Activated CD8-positive, alpha-beta memory T cell treated with anti-CD3 and anti-CD28 coated beads for 48 hours (primary cell): ENCODE measurements at places on chromosomes 4 and X.

DNA sequence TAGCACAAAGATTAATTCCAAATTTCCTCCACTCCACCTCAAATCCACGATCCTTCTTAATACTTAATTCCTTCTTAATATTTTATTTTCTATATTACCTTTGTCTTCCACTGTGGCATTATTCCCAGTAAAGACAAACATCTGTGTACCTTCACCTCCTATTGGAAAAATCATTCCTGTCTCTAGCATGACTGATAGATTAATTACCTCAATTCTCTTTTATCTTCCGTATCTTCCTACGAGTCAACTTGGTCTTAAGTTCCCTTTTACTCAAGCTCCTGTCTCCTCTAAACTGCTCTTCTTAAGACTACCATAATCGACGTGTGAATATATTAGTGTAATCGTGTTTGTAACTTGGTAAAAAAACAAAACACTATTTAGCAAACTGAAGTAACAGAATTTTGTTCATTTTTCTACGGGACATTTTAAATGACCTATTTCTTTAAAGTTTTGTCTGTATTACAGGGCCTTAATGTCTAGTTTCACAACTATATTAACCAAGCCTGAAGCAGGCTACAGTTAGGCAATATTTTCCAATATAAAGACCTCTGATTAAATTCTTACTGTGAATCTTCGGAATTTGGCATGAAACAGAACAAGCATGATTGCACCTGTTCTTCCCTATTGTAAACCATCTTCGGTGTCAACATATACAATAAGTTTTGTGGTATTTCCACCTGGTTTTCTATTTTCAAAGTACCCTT, 1.1 kb upstream of the USP38 start:
- no peak for DNase-seq

GRCh38 chr4:69649207-69649606, 3.8 kb downstream of the UGT2A1 start:
- DNase-seq = no peak

GRCh38 chr4:119664168-119664907, 35.7 kb upstream of the PDE5A start:
- DNase-seq = no peak

DNA sequence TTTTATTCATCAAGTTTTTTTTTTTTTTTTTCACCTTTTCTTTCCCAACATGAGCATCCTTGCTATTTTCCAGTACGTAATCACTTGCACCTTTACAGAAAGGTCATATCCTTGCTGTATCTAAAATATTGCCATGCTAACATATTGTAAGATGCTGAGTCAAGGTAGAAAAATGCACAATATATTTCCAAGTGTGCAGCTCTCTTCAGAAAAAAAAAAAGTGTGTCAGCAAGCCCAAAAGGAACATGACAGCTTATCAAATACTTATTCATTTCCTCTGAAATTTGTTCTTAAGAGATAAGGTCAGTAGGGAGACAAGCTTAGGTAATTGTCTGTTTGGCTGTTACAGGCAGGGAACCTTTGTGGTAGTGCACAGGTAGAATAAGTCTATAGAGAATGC, 27.0 kb downstream of the SH2D1A start:
- no peak for DNase-seq

DNA sequence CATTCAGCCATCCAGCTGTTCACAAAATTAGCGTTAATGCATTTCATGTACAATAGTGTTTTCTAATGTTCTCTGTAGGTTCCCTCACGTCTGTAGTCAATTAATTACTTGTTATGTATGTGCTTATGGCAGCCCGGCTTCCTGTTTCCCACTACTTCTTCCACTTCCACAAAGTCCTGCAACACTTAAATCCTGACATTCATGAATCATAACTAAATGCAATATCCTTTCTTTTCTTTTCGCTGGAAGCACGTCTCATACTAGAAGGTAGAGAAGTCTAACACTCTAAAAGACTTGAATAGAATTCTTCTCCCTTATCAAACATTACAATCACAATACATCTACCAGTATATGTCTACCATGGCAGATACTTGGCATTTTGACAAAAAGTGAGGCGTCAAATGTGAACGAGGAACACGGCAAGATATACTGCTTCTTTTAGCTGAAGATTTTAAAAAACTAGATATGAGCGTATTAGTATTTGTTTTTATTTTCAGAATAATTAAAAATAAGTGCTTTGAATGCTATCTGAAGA, 239.0 kb upstream of the DIAPH2 start:
- DNase-seq = no peak

GRCh38 chr4:61223385-61223784, 23.3 kb downstream of the ADGRL3 start:
- DNase-seq = no peak

- DNase-seq = no peak
These were observed 260.5 kb downstream of the TMA16 start for GRCh38 chr4:163755013-163755412.

GRCh38 chr4:4200624-4201023, 26.1 kb downstream of the OTOP1 start:
- no peak for DNase-seq

- DNase-seq = no peak
These were observed at the start of gene TREX2 for GRCh38 chrX:153445856-153446635. Gene TREX2, minus strand, starts transcription at chrX:153446056. Its CDS starts 626 bp downstream, at chrX:153445430.

- no peak for DNase-seq
These were observed 612 bp downstream of the CPLX1 start for GRCh38 chr4:825063-825970.

GRCh38 chr4:89805297-89805696, 31.7 kb downstream of the SNCA start:
- no peak for DNase-seq

DNA sequence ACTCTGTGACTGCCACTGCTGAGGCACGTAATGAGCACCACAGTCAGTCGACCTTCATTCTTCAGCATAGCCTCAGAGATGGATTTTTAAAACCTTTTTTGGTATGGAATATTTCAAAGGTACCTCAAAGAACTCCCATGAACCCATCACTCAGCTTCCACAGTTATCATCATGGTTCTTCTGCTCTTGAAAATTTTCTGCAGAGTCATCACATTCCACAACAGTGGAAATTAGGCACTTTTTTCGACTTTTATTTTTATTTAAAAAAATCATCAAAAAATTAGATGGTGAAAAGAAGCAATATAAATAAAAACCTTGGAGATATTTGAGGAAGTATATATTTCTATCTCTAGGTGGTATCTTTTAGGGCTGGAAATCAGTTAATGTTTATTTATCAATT, 37.5 kb downstream of the TBC1D19 start:
- no peak for DNase-seq

- DNase-seq = no peak
These were observed 4.5 kb downstream of the GTPBP6 start for GRCh38 chrX:314049-314448.

GRCh38 chr4:17915439-17915838, 104.7 kb downstream of the NCAPG start:
- DNase-seq = no peak

- no peak for DNase-seq
These were observed 170.5 kb upstream of the PITX2 start for GRCh38 chr4:110793381-110793801.

DNA sequence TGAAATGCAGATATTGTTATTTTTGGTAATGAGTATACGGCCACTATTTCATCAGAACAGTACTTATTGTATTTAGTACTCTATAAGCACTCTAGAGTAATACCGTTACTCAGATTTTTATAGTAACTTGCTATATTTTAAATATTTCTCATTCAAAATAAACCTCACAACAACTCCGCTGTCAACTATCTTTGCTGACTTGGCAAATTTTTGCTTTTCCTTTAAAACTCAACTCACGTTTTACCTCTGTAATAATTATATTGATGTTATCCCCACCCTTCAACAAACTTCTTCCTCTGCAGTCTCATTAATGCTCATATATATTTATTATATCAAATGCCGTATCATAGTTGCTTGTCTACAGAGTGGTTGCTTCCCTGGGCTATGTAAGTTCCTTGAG, 9.0 kb downstream of the JCHAIN start:
- no peak for DNase-seq

DNA sequence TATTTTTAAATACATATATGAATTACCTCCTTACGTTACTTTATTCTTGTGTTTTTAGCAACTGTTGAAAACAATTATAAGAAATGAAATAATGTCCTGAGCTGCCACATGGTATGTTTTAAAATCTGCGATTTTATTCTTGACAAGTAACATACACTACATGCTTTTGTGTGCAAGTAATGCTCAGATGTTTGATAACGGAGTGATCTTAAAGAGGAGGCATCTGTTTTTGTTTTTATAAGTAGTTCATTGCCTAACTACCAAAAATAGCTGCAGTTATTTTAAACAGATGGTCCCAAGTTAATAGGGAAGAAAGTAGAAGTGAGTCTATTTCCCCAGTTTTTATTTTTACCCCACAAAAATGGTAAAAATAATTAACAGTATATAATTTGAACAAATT, 55.2 kb downstream of the GAB1 start:
- DNase-seq = no peak

DNA sequence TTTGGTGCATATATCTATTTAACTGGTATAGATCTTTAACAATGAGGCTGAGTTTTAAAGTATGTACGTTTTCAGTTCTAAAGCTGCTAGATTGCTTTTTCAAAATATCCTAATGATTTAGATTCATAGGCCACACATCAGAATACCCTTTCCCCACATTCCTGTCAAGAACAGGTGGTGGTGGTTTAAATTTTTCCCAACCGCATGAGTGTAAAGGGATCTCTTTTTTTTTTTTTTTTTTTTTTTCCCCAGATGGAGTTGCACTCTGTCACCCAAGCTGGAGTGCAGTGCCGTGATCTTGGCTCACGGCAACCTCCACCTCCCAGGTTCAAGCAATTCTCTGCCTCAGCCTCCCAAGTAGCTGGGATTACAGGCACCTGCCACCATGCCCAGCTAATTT, 28.0 kb downstream of the NUP54 start:
- DNase-seq = no peak

DNA sequence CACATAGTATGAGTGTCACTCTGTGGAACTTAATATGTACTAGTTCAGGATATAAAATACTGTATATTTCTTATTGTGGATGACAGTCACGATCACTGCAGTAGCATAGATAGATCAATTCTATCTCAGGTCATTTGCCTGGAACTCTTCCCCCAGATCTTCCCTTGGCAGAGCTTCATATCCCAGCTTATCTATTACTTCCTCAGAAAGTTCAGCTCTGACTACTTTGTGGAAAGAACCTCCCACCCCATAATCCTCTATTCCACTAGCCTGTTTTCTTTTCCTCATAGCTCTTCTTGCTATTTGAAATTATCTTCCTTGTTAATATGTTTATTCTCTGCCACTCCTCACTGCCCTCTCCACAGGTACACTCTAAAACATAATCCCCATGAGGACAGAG, 10.9 kb downstream of the FAM241A start:
- no peak for DNase-seq

GRCh38 chr4:30842142-30842541, 122.0 kb downstream of the PCDH7 start:
- DNase-seq = no peak

DNA sequence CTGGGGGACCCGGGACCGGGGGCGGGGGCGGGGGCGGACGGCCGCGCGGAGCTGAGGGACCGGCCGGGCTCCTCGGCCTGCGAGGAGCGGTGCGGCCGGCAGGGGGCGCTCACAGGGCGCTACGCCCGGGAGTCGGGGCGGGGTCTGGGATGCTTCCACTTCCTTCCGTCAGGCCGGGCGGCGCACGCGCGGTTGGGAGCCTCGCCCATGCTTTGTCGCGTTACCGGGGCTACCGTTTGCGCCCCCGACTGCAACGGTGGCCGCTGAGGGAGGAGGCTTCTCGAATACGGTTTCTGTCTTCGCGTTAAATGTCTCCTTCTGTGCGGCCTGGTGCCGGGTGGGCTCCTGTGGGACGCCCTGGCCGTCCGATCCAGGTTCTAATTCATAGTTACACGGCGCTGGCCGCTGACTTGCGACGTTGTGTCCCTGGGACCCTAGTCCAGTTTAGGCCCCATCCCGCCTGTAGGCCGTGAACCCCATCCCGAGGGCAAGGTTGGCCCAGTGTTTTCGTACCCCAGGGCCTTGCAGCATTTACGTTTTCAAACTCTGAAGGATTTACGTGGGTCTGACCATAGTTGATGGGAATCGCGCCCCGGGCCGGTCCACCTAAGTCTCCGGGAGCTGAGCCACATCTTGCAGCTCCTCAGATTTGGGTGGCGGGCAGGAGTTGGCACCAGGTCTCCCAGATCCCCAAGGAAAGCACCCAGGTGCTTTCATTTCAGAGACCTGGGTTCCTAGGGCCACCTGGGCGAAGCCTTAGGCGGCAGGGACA, 549 bp downstream of the MSL3 start:
- peak; percentile 73 for DNase-seq

DNA sequence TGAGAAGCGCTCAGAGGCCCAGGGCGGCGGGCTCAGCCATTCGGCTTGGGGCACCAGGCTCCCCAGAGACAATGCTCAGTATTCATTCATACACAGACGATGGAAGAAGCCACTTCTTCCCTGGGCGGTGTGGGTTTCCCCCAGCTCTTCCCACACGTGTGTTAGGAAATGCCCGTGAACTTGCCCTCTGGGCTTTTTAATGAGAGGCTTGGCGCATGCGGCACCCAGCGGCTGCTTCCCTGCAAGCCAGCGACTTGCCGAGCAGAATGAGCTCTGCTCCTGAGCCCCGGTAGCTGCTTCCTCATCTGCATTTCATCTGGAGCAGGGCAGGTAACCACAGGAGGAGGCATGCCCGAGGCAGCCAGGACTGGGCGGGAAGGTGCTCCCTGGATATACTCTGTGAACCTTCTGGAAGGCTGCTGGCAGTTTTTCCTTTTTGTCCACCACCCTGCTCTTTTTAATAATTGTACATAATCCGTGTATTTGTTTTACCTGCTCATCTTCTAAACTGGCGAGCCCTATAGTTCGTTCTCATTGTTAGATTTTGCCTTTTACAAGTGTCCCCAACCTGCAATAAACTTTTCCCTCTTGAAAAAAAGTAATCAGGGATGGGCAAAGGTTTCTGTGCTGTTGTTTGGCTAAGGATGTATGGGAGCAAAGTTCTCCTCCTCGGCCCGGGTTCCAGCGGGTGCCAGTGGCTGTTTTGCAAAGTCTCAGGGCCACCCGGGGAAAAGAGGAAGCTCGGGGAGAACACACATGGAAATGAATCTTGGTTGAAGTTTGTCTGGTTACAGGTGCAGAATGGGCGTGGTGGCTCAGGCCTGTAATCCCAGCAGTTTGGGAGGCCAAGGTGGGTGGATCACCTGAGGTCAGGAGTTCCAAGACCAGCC, 178.8 kb downstream of the DCLK2 start:
- DNase-seq = no peak

DNA sequence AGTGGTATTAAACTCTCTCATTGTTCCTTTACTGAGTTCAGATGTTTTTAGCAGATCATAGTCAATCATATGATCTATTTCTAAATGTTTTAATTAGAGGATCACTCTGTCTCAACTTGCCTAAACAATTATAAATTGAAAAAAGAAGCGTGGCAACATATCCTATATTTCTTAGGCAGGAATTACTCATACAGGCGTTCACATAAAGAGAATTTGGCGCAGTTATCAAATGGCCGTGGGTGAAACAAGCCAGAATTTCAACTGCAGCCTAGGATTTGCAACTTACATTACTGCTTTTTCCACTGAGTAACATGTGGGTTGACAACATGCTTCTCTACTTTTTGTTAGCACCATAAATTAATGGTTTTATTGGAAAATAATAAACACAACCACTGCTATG, 141.3 kb downstream of the CPE start:
- no peak for DNase-seq

GRCh38 chr4:81664079-81664478, 192.4 kb upstream of the RASGEF1B start:
- no peak for DNase-seq

- no peak for DNase-seq
These were observed 90.6 kb upstream of the AFAP1 start for GRCh38 chr4:8030121-8030781.

- no peak for DNase-seq
These were observed 111.4 kb downstream of the TSPAN5 start for GRCh38 chr4:98546910-98547594.
